ENCODE measurements at places on chromosomes 2 and 18.

DNA sequence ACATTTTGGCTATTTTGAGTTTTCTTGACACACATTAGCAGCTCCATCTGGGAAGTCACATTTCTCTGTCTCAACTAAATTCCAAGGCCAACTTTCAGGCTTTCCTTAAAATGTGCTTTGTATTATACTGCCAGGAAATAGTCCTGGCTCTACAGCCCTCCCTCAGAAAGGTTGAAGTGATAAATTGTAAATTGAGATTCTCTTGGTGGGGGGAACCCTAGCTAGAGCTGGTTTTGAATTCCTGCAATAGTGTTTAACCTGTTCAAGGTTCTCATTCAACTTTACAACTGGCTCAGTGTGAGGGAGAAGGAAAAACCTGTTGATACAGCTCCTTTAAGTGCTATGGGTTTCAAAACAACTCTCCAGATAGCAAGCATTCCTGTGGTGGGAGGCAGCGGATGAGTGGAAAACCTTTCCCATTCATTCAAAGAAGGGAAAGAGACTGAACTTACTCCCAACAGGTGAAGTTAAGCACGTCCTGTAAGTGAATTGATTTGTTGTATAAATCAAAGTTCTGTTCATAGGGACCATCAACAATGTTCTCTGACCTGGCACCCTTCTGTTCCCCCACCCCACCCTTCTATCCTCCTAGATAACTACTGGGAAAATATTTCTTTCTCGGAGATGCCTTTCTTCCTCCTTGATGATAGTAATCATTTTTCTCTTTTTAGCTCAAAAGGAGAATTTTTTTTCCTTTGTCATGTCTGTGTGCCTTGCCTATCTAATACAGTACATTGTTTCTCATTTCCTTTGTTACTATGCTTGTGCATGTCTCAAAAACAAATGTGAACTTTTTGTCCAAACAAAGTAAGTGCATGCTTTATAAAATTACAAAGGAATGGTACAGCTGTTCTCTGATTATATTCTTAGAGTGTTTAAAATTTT is 44.2 kb upstream of the SLC39A10 start:
- DNase-seq: no peak

DNA sequence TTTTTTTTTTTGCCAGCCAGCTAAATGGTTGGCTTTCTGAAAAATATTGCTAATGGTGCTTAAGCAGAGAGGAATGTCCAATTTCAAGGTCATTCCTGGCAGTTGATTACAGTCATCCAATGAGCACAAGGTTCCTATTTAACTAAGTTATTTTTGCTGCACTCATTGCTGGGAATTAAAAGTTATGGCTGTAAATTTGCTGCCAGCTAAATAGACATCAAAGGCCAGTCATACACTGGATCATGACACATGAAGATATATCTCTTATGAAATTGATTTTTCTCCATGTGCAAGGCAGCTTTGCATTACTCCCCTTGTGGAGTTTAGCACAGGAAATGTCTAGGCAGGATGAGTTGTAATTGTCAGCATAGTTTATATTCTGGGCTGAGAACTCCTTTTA is 1898.4 kb upstream of the CELF4 start:
- DNase-seq: no peak

- DNase-seq: no peak
These were observed 96.9 kb upstream of the MSTN start for GRCh38 chr2:190159453-190159852.

DNA sequence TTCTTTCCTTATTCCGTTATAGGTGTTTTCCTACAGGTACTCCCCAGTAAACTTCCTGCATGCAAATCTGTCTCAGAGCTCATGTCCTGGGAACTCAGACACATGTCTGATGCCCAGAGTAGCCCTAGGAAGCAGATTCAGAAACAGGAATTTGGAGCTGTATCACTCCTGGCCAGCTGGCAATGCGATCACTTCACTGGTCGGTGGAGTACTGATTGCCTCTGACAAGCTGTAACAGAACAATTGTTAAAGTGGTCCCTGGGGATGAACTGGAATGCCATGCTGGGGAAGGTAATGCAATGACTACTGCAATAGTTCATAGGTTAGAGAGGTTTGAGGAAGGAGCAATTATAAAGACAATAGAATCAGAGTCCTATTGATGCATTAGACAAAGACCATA is 131.6 kb upstream of the DOCK10 start:
- DNase-seq: no peak

DNA sequence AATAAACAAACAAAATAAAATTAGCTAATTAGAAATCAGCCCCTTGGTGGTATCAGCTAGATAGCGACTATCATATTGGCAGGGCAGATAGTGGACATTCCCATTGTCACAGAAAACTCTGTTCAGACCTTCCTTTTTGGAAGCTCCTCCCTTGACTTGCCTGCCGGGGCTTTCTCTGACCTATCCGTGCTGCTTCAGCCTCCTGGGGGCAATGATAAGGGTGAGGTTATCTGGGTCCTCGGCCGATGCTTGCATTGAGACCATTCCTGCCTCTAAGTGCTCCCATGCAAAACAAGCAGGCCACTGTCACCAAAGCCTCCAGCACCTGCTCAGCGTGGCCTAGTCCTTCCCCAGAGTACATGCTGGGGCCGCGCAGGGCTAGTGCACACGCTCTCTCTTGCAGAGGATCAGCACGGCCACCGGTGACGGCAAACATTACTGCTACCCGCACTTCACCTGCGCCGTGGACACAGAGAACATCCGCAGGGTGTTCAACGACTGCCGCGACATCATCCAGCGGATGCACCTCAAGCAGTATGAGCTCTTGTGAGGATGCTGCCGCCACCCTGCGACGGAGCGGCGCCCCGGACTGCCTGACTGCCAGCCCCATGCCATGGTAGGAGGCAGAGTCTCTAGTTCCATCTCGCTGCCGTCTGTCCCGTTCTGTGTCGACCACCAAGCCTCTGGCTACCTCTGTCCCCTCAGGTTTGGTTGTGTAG is 27.4 kb downstream of the MPPE1 start:
- DNase-seq: no peak
